ENCODE measurements at places on chromosomes 2 and 18. TPM values are rescaled to one million over a fixed set of nuclear protein-coding genes. Genes with fewer than 3 reads are reported as not detected.

COL6A3 gene
- 138 TPM for total RNA-seq

ANKRD62 gene
- not detected for total RNA-seq

GRCh38 chr18:14914121-14914520 is 166.1 kb downstream of the ANKRD30B start:
- DNase-seq = no peak

- no peak for DNase-seq
Observed at GRCh38 chr2:62870966-62871365, 165.5 kb downstream of the EHBP1 start.

GRCh38 chr2:135555311-135555710 is 24.0 kb downstream of the R3HDM1 start:
- no peak for DNase-seq

DNA sequence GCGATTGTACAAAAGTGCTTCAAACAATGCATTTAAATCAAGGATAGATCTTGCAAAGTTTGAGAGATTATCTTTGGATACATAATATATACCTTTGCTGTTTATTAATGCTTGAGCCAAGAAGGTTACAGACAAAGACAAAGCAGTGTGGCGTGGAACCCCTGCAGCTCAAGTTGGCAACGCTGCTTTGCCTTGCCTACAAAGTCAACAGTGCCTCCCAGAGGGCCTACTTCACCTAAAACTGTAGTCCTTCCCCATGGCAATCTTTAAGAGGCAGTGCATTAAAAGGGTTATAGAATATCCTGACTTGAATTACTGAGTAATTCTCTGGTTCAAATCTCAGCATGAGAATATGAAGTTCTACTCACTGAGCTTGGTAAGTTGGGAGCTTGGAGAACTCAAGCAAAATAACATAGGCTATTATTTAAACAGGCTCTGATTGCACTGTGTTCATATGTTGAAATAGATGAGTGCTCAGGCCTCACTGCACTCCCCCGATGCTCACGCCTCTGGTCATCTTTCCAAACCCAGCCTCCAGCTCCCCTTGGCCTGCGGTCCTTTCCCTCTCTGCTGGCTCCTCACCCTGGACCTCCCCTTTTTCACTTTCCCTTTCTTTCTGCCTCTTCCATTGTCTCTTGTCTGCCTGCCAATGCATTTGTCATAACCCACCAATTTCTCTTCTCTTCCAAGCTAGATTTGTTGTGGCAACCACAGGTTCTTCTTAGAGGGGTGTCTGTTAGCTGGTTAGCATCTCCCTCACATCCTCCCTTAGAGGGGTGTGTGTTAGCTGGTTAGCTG is 96.5 kb downstream of the MYT1L start:
- no peak for DNase-seq

GRCh38 chr2:130749078-130749477 is 6.3 kb upstream of the AMER3 start:
- no peak for DNase-seq

- no peak for DNase-seq
Observed at GRCh38 chr18:76359909-76360308, 135.1 kb downstream of the ZNF516 start.

Measured in stomach (tissue), 19 donors.